NCI-H146 (cell line): ENCODE measurements at places on chromosomes 12 and 14.

- DNase-seq, result no peak
Measured at GRCh38 chr14:96565811-96566210, 63.6 kb downstream of the PAPOLA start.

DNA sequence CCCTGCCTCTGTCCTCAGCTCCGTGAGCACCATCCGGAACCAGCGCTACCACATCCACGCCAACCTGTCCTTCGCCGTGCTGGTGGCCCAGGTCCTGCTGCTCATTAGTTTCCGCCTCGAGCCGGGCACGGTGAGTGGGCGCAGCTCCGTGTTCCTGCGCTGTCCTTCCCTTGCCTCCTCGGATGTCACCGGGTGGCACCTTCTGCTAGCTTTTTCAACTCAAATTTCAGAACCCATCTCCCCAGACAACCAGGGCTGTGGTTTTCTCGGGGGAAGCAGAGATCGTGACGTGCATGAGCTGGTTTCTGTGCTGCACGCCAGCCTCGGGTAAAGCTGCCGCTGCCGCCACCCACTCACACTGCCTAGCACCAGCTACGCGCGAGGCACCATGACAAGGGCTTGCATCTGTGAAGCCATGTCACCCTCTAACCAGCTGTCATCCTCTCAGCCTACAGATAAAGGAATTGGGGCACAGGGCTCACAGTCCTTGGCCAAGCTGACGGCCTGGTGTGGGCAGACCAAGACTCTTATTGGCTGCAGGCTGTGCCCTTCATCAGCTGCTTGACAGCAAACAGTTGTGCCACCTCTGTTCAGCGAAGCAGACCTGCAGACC is 152.1 kb downstream of the ADGRD1 start:
- DNase-seq, result no peak

- DNase-seq, result no peak
Measured at GRCh38 chr14:48731260-48731659, 854.9 kb downstream of the RPS29 start.

- DNase-seq, result no peak
Measured at GRCh38 chr12:8517971-8518370, 4.7 kb downstream of the CLEC4D start.

GRCh38 chr14:74524076-74524811 is 30.7 kb downstream of the ISCA2 start:
- no peak for DNase-seq

GRCh38 chr12:94180558-94181296 is 32.4 kb downstream of the PLXNC1 start:
- no peak for DNase-seq

DNA sequence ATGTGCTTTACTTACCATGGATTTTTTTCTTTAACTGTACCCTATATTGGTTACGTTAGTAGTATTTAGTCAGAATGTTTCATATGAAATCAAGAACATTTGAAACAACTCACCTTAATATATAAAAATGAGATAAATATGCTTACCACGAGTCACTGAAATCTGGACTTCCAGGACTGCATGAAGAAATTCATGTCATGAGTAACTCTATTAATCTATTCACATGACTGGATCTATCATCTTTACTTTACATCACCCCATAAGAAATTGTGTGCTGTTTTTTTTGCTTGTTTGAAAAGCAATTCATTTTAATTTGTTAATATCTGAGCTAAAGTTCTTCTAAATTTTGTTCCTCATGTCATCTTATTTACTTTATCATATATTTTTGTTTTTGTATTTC is 5.2 kb downstream of the EPYC start:
- DNase-seq, result no peak

DNA sequence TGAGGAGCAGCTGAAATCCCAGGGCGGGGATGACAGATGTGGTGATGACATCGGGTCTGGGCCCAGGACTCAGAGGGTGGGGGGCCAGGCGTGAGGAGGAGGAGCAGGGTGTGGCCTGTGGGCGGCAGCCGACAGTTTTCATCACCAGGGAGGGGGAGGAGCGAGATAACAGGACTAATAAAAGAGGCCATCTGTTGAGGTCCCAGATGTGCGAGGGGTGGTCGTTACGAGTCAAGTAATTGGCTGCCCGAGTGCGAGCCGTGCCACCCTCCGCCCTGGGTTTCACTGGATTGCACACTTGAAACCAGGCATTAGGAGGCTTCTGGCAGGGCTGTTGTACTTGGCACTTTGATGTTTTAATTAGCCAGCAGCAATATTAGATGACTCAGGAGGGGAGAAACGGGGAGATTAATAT is 67.2 kb downstream of the NOS1 start:
- no peak for DNase-seq

- no peak for DNase-seq
Measured at GRCh38 chr12:19891936-19892591, 452.8 kb downstream of the AEBP2 start.

DNA sequence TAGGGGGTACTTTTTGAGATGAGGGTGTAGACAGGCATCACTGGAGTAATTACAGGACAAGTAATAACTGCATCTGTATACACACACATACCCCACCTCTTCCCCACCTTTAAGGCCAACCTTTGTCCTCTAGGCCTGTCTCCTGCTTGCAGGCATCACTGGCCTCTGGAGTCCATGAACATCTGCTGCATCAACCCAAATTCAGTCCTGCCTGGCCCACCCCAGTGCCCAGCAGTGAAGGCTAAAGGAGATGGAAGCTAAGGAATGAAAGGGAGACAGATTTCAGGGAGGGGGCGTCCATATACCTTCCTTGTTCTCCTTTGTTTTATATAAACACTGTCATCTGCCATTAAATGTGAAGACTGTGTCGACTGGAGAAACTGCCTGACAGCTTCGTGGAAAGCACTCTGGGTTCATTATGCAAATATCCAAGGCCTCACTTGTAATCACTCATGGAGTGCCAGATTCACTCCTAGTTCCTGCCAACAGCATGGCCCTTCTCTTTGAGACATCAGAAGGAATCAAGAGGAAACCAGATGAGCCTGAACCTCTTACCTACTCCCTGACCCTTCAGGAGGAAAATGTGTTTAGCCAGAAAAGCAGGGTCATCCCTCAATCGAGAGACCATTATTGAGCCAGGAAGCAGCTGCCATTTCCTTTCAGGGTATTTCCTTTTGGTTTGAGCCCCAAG is 64.4 kb downstream of the SERPINA3 start:
- DNase-seq, result no peak

- no peak for DNase-seq
Measured at GRCh38 chr12:15700595-15700994, 88.6 kb downstream of the EPS8 start.

DNA sequence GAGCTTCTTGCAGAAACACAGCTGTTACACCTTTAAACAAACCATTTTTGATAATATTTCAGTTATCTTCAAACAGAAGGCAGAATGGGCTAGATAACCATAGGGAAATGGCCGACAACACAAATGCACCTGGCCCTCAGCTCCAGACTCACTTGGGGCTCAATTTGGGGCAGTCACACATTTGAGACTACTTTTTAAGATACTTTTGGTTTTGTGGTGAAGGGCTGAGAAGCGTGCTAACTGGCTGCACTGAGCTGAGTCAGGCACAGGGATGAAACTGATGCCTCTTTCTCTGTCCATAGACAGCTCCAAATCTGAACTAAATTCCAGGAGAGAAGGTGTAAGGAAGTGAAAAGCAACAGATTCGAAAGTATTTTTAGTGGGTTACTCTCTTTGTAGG is 18.5 kb upstream of the GRIP1 start:
- DNase-seq, result no peak

GRCh38 chr12:47068539-47068938 is 10.9 kb upstream of the PCED1B start:
- peak; percentile 27 for DNase-seq

DNA sequence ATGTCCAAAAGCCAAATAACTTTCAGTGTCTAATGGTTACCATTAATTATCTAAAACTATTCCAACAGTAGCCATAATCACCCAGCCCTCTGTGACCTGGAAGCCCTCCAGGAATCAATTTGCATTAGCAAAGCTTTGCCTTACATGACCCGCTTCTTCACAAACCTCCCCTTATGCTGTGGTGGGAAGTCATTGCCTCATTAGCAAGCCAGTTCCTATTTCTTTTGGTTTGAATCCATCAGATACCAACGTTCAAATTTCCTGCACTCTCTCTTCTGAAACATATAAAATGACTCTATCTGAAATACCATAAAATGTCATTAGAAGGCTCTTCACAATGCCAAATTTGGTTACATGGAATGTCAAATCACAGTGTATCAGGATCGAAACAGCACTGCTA is 268.3 kb upstream of the PRKD1 start:
- no peak for DNase-seq

DNA sequence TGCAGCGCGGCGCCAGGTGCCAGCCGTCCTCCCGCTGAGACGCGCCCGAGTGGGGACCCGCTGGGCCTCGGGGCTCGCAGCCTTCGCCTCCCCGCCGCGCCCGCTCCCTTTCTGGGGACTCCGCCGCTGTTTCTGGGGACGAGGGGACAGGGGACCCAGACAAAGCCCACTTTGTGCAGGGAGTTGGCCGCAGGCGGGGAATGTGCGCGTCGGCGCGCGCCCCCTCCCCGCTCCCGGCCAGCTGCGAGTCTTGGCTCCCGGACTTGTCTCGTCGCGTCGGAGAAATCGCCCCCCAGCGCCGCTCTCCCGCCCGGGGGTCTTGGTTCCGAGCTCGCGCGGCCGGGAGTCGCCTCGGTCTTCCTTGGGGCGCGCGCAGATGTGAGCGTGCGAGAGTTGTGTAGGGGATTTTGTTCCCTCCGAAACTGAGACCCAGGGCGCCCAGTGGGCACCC is 717 bp downstream of the VASH1 start:
- DNase-seq, result no peak

- DNase-seq, result peak; percentile 97
Measured at GRCh38 chr12:14714437-14714836, 18.0 kb upstream of the GUCY2C start.

GRCh38 chr14:53779301-53779700 is 177.3 kb downstream of the BMP4 start:
- DNase-seq, result no peak

- DNase-seq, result no peak
Measured at GRCh38 chr12:25052196-25052913, 103.5 kb upstream of the BCAT1 start.

- no peak for DNase-seq
Measured at GRCh38 chr12:42370013-42370412, 44.0 kb downstream of the PPHLN1 start.

- no peak for DNase-seq
Measured at GRCh38 chr14:93276031-93276716, 56.7 kb downstream of the BTBD7 start.

- no peak for DNase-seq
Measured at GRCh38 chr12:132071040-132071810, 72.9 kb downstream of the DDX51 start.

DNA sequence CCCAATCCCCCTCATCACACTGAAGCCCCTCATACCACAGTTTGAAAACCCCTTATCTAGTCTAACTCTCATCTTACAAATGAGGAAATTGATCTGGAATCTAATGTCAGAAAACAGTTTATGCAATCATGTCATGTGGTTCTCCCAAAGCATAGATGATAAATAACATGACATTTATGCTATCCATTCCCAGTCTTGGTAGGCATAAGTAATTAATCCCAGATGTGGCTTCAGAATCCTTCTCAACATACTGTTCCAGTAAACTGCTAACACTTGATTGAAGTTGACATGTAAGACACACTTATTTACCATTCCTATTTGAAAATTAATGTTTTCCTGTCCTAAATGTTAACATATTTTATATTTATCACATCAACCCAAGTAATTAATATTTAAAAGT is 168.7 kb downstream of the GALC start:
- no peak for DNase-seq

GRCh38 chr14:103520657-103521437 is 1.8 kb downstream of the CKB start:
- peak; percentile 68 for DNase-seq

DNA sequence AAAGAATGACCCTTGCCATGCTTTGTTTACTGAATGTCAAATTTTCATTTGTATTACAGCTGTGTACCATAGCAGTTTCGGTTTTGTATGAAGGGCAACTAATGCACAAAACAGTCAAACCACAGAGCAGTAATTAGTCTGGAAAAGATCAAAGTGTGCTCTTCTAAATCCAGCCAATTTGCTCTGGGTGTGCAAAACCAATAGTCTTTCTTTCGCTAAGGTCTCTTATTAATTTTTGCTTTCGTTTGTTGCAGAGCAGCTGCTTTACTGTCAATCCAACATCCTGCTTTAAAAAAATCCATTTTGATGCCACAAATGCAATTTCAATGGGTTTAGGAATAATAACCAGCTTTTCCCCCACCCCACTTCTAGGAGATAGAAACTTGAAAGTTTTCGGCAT is 114.2 kb downstream of the BRMS1L start:
- peak; percentile 2 for DNase-seq

DNA sequence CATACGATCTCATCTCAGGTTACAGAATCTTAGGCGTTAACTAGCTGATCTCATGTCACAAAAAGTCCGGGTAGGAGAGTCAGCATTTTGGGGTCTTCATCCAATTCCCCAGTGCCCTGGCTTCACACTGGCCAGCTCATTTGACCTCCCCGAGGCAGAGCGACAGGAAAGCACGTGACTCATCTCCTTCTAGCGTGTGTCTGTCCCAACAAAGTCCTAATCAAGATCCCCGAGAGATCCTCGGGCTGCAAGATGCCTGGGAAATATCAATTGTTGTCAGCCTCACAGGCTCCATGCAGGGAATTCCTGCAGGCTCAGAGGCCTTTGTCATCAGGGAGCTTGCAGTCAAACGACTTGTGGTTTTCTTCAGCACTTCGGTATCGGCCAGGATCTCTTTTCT is 57.5 kb downstream of the ZNF664 start:
- no peak for DNase-seq

DNA sequence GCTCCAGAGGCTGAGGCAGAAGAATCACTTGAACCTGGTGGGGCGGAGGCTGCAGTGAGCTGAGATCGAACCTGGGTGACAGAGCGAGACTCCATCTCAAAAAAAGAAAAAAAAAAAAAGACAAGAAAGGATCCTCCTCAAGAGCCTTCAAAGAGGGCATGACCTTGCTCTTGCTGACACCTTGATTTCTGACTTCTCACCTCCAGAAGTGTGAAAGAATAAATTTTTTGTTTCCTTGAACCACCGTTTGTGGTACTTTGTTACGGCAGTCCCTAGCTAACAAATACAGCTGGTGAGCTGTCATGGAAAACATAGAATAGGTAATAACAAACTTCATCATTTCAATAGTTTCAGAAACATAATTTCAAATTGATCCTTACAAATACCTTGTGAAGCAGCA is 1.9 kb upstream of the ACTR10 start:
- no peak for DNase-seq

- DNase-seq, result peak; percentile 7
Measured at GRCh38 chr12:104643819-104644669, 187.3 kb downstream of the CHST11 start.

- DNase-seq, result peak; percentile 94
Measured at GRCh38 chr12:52191841-52192791, at the start of gene KRT80. TSS of gene KRT80 (minus strand) at chr12:52192014. CDS start at chr12:52191902, 112 bp downstream.

- DNase-seq, result no peak
Measured at GRCh38 chr14:90499121-90499520, 102.3 kb downstream of the CALM1 start.

DNA sequence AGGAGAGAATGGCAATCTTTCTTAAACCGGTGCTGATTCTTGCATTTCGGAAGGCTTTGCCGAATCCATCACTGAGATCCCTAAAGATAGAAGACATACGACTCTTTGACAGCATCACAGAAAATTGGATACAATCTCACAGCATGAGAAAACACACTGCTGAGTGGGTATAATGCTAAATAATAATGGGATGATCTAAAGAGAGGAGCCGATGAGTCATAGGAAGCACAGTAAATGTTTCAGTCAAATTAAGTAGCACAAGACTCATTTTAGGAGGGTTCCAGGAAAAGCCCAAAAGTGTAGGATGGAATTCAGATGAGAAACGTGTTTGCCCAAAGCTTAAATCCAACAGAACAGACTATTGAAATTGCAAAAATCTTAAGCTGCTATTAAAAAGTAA is 81.7 kb downstream of the CPNE8 start:
- DNase-seq, result no peak
